BJ (cell line): ENCODE measurements at places on chromosomes 4 and X.

DNA sequence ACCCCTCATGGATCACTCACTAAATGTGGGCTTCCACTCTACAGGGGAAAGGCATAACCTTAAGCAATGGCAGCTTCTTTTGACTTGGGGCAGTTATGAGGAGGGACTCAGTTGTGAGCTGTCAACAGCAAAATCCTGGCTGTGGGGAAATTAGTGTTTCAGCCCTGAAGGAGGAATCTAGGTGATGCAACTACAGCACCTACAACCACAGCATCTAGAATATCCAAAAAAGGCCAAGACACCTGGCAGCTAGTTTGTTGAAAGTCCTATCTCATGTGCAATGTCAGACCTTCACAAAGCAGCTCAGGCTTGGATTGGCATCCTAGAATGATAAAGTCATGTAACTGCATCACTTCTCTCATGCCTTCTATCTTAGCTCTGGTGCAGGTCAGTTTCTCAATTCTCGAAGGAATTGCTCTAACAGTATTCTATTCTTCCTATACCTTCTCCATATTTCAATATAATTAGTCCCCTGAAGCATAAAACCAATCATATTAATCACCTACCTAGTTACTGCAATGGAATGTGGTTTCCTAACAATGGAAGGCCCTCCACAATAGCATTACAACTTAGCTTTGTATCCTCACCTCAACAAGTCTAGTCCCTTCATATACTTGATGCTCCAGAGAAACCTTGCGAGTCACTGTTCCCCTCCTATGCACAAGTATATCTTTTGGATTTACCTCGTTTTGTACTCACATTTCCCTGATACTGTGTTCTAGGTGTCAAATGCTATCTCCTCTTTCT, 5.5 kb upstream of the ANTXR2 start:
- DNase-seq, result no peak

- DNase-seq, result no peak
Measured at GRCh38 chrX:11611965-11612364, 53.8 kb downstream of the ARHGAP6 start.

GRCh38 chrX:78066110-78066509, 37.9 kb upstream of the PGK1 start:
- DNase-seq, result no peak

DNA sequence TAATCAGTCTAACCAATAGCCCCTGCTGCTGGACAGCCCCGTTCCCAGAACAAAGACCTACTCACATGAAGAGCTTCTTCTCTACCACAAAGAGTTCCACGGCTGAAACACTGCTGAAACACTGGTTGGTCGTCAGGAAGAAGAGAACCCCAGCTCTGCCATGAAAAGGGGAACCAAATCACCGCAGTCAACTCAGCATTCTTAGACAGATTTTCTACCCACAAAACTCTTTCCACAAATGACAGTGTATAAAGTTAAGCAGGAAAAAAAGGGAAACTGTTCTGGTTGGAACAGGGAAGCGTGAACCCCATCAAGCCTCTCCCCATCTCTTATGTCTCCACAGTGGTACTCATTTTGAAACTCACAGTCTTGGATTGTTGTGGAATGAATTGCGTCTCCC, 57.3 kb downstream of the ABCG2 start:
- DNase-seq, result no peak

DNA sequence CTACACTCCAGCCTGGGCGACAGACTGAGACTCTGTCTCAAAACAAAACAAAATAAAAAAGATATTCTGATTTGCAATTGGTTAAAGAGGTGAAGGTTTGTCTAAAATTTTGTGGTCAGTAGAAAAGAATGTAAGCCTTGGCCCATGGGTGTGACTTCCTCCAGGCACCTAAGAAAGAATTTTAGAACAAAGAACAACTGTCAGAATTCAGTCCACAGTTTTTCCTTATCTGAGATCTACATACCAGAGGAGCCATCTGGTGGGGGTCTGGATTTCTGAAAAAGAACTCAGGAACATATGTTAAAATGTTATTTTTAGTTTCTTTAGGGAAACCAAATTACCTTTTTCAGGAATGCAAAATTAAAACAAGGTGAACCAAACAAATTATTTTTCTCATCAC, 434.1 kb downstream of the ANKRD50 start:
- DNase-seq, result peak; percentile 54

GRCh38 chrX:40150503-40150902, 52.7 kb upstream of the BCOR start:
- DNase-seq, result no peak

DNA sequence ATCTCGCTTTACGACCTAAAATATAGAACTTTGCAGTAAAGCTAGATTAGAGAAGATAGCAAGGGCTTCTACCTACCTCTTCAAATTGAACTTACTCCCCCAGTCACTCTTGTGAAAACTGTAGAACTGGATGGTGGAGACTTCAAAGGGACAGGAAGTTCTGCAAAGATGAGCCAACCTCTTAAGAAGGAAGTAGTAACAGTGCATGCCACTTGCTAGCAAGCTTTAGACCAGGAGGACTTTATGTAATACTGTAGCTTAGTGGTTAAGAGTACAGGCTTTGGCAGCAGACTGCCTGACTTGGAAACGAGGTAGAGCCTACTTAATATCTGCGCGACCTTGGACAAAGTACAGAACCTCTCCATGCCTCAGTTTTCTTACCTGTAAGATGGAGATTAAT, 27.5 kb upstream of the VBP1 start:
- no peak for DNase-seq

- DNase-seq, result no peak
Measured at GRCh38 chr4:156596026-156596425, 375.6 kb downstream of the PDGFC start.

GRCh38 chr4:148076964-148077363, 345.1 kb downstream of the ARHGAP10 start:
- DNase-seq, result no peak

DNA sequence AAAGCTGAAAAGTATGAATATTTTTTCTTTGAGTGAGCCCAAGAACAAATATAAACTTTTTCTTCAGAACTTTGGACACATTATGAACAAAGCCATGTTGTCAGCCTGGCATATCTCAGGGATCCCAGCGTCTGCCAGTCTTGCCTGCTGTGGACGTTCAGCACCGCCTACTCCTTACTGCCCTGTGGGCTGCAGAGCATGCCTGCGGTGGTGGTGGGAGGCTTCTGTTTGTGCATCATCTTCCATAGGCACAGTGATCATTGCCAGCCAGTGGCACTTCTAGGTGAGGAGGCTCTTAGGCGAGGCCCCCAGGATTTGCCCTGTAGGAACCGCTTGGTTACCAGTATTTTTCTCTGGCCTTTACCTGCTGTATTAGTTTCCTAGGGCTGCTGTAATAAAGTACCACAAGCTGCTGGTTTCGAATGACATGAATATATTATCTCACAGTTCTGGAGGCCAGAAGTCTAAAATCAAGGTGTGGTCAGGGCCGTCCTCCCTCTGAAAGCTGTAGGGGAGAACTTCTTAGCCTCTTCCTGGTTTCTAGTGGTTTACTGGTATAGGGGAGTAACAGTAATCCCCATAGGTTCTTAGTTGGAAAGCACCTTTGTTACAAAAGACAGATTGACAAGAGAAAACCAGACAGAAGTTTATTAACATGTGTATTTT, 15.4 kb downstream of the ANXA3 start:
- no peak for DNase-seq

- no peak for DNase-seq
Measured at GRCh38 chr4:74414149-74414809, 30.7 kb upstream of the AREG start.

- no peak for DNase-seq
Measured at GRCh38 chr4:96152824-96153223, 312.9 kb downstream of the PDHA2 start.

GRCh38 chr4:42531341-42532030, 125.4 kb downstream of the ATP8A1 start:
- no peak for DNase-seq

GRCh38 chr4:37873386-37873785, 17.5 kb upstream of the TBC1D1 start:
- no peak for DNase-seq

GRCh38 chrX:72105436-72105835, 26.3 kb downstream of the RTL5 start:
- DNase-seq, result no peak

DNA sequence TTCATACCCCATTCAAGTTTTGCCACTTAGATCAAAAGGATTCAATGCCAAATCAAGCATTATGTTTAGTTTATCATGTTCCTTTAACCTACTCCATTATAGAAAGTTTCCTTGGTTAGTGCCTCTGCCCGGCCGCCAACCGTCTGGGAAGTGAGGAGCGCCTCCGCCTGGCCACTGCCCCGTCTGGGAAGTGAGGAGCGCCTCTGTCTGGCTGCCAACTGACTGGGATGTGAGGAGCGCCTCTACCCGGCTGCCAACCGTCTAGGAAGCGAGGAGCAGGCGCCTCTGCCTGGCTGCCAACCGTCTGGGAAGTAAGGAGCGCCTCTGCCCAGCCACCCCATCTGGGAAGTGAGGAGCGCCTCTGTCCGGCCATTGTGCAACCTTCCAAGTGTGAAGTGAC, 36.3 kb upstream of the PDGFRA start:
- DNase-seq, result no peak

GRCh38 chrX:136310411-136310810, 9.6 kb downstream of the ADGRG4 start:
- DNase-seq, result no peak

GRCh38 chrX:107448625-107448997, 841 bp upstream of the FRMPD3 start:
- DNase-seq, result no peak

DNA sequence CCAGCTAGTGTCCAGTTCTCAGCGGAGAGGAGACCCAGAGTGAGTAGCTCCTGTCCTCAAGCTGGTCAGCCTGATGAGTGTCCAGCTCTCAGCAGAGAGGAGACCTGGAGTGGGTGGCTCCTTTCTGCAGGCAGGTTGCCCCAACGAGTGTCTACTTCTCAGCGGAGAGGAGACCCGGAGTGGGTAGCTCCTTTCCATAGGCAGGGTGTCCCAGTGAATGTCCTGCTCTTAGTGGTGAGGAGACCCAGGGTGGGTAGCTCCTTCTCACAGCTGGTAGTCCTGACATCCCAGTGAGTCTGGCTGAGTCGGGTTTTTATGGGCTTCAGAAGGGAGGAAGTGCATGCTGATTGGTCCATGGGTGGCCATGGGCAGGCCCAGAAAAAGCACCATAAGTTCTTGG, 55.7 kb upstream of the NUDT6 start:
- no peak for DNase-seq

DNA sequence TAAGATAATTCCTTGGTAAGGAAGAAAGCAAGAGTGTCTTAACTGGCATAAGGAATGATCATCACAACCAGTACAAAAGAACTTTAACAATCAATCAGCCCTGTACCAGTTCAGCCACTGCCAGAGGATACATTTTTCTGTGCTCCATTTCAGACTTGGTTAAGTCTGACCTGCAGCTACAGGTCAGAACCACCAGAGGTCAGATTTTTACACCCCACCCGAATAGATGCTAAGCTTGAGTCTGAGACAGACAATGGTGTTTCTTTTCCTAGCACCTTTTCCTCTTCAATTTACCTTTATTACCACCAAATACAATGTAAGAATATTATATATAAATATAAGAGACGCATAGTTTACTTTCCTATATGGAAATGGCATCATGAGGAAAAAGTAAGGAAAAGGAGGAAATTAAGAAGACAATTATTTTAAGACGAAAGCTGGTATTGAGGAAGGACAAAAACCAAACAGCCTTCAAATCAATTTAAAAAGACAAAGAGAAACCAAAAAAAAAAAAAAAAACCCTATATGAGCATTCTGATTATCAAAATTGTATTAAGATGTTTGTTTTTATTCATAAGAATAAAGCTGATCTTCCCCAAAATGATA, 215.3 kb upstream of the TTC29 start:
- peak; percentile 5 for DNase-seq

GRCh38 chr4:42268824-42269223, 116.4 kb upstream of the BEND4 start:
- DNase-seq, result no peak

DNA sequence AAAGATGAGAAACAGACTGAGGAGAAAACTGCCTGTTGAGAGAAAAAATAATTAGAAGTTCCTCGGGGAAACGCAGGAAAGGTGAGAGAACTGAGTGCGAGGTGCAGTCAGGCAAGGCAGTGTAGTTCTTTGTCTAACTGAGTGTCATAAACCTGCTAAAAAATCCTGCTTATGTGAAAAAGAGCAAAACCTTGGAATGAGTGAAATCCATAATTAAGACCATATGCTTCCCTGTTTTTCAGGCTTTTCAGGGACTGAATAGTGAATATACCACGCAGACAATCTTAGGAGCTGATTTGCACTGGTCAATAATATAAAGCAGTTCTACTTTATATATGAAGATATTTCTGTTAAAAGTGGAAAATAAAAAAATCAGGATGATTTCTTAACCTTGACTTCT, 104.9 kb downstream of the RASGEF1B start:
- DNase-seq, result no peak

GRCh38 chr4:121688261-121688660, 8.5 kb downstream of the ANXA5 start:
- DNase-seq, result no peak

GRCh38 chr4:165805406-165805805, 67.6 kb upstream of the TLL1 start:
- DNase-seq, result no peak

DNA sequence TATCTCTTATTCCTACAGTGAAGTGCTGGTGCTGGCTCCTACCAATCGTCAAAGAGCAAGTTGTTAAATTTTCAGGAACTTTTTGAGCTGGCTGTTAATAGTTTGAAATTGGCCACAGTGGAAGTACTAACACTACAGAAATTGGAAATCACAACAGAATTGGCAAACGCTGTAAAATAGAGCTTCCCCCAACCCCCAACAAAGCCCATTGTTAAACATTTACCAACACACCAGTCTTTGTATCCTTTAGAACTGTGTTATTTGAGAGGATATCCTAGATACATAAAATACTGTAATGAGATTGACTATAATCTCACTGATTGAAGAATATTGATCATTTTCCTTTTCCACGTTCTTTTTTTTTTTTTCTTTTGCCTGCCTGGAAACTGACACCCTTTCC, 37.4 kb downstream of the FAM241A start:
- no peak for DNase-seq

DNA sequence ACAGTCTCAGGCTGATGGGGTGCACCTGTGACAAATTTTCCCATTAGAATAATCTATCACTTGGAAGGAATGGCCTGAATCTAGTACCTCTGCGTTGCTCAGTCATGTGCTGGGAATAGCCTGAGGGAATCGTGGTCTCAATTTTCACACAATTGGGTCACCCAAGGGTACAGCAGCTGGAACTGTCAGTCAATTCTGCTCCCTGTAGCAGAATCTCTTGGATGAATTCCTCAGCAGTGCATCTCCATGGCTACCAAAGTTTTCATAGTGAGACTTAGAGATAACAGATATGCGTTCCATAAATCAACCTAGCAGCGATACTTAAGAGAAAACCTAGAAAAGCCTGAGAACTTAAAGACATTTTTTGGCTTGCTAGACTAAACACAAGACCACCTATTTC, 288.7 kb upstream of the CTSO start:
- no peak for DNase-seq

- no peak for DNase-seq
Measured at GRCh38 chrX:40003428-40004245, 94.1 kb downstream of the BCOR start.

DNA sequence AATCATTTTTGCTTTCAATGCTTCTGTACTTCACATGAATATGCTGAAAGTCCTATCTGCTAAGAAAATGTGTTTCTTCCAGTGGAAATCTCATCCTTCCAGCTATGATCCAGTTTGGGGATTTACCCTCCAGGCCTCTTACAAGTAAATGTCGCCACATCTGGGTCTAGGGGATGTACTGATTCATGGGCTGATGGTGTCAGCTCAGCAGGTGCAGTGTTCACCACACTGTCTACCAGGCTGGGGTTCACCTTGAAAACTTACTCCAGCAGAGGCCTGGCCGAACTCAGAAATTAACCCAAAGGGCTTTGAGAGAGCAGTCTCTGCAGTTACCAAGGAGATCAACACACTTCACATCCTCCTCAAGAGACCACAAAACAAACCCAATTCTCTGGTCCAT, 154.3 kb downstream of the TSPAN5 start:
- DNase-seq, result no peak
